ENCODE measurements at places on chromosomes 16 and 17.
A peak's percentile ranks its signal among the peaks of the same experiment; 100 is the strongest.

GRCh38 chr17:68759002-68759342 is 157.8 kb upstream of the FAM20A start:
- no peak for DNase-seq

DNA sequence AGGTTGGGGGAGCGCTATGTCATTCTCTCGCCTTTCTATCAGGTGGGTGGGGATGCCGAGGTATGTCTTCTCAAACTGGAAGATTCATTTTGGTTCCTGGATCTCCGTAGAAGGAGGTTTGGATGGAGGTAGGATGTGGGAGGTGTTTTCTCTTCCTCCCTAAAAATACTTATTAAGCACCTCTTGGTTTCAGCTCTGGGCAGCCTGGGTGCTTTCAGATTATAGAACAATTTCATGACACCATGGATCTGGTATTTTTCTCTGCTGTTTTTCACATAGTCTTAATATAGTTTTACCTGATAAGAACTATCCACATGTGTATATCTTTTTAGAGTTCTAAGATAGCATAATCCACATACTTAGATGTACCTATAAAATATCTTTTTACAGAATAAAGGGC is 92.9 kb downstream of the YPEL2 start:
- no peak for DNase-seq

DNA sequence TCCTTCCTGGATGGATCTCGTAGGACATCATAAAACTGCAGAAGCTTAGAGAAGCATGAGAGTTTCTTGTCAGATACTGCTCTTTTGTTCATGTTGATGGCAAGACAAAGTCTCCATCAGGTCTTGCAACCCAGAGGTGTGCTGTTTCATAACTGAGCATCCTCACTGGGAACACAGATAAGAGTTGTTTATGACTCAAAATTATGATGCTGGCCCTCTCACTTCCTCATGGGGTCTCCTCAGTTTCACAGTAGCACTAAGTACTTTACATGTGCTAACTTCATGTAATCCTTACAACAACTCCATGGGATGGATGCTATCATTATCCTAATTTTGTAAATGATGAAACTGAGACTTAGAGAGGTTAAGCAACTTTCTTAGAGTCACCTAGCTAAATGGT is 14.4 kb downstream of the SCPEP1 start:
- no peak for DNase-seq

GRCh38 chr17:82239926-82240505 is 11.2 kb downstream of the SLC16A3 start:
- DNase-seq = no peak

DNA sequence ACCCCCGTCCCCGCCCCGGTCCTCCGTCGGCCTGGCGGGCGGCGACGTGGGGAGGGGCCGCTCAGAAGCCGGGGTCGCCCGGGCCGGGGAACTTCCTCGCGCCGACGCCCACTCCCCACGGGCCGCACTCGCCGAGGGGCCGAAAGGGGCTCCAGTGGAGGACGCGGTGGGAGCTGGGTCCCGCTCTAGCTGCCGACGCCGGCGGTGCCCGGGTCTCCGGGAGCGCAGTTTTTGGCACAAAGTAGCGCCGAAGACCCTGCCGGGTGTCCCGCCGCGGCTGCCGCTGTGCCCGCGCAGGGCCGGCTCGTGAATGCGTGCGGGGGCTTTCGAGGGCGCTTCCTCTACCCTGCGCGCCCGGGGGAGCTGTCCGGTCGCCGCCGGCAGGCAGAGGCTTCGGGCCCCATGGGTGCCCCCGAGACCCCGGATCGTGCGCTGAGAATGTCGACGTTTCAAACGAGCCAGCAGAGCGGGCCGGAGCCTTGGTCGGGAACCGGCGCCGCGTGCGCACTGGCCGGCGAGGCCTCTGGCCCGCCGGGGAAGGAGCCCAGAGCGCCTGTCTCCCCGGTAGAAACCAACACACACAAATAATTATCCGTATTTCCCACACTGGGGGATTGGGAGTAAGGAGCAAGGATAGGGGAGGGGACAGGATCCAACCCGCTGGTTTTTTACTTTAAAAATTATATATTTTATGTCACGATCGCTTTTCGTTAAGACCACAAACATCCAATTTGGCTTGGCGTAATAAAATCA is 46.6 kb upstream of the SLC38A10 start:
- no peak for DNase-seq

DNA sequence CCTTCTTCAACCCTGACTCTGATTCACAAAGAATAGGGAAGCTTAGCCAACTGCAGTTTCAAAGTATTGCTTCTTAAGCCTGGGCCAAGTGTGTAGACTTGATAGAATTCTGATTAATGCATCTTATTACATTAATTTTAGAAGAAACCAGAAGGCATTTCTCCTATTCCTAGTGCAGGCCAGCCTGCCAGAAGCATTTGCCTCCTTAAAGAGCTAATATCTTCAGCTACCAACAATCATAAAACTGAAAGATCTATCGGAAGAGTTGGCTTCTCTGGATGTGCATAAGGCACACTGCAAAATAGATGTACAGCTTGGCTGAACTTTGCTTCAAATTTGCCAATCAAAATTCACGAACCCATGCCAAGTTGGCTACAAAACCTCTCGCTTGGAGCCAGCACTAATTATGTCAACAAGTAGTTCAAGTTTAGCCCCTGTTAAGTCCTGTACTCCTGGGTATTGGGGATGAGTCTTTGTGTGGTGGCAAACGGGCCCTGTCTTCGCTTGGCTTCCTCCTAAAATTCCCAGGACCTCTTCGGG is 717.8 kb downstream of the WWOX start:
- no peak for DNase-seq

DNA sequence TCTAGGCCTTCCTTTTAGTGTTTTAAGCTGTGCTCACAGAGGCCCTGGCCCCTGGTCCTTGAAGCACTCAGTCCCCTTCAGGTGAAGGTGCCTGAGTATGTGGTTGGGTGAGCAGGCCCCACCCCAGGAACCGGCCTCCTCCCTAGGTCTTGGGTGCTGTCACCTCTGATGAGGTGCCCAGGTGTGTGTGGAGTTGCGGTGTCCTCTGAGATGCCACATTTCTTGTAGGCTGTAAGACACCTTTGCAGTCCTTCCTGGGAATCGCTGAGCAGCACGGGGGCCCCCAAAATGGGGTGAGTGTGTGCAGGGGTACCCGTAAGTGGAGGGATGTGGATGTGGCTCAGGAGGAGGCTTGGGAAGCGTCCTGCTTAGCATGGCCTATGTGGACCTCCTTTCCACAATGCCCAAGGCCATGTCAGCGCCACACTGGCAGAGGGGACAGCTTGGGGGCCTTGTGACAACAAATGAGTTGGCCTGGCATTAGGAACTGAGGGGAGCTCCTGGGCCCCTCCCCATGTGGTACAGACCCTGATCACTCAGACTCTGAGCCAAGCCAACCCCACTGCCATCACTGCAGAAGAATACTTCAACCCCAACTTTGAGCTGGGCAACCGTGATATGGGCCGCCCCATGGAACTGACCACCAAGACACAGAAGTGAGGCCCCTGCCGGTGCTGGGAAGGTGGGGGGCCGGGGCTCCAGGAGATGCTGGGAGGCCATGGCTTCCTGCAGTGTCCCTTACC is 11.2 kb downstream of the CORO6 start:
- no peak for DNase-seq

- DNase-seq = no peak
These were observed at the start of gene OTOA for GRCh38 chr16:21663889-21664647. TSS of gene OTOA (plus strand) at chr16:21663968. CDS start at chr16:21678515, 14,547 bp downstream.

DNA sequence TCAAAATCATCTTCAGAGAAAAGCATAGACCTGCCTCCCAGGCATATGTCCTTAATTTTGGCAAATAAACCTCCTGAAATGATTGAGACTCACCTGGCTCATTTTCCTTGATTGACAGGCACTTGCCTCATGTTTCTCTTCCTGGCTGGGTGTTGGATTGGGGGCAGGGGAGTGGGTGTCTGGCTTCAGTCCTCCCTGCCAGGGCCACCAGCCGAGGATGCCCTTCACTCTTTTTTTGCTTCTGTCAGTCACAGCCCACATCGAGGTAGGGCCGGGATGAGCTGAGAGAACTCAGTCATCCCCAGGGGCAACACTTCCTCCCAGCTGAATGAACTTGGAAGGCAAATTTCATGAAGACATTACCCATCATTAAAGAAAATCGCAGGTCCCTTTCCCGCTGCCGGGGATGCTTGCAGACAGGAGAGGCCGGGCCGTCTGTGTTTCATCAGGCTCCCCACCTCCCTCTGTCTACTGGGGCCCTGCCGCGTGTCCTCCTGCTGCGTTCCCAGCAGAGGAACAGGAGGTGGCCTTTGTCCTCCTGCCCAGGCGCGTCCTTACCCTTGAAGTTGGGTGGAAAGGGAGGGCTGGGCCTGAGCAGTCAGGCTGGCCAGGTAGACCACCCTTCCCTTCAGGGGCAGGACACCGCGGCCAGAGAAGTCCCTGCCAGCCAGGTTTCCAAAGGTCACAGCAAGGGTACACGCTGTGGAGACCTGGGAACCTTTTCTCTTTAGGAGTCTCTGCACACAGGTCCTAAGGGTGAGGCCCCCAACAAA is 11.2 kb upstream of the DNAH17 start:
- DNase-seq = no peak

- DNase-seq = no peak
These were observed 89.4 kb downstream of the KIF2B start for GRCh38 chr17:53912117-53912516.

GRCh38 chr16:78778101-78779004 is 678.9 kb downstream of the WWOX start:
- no peak for DNase-seq

DNA sequence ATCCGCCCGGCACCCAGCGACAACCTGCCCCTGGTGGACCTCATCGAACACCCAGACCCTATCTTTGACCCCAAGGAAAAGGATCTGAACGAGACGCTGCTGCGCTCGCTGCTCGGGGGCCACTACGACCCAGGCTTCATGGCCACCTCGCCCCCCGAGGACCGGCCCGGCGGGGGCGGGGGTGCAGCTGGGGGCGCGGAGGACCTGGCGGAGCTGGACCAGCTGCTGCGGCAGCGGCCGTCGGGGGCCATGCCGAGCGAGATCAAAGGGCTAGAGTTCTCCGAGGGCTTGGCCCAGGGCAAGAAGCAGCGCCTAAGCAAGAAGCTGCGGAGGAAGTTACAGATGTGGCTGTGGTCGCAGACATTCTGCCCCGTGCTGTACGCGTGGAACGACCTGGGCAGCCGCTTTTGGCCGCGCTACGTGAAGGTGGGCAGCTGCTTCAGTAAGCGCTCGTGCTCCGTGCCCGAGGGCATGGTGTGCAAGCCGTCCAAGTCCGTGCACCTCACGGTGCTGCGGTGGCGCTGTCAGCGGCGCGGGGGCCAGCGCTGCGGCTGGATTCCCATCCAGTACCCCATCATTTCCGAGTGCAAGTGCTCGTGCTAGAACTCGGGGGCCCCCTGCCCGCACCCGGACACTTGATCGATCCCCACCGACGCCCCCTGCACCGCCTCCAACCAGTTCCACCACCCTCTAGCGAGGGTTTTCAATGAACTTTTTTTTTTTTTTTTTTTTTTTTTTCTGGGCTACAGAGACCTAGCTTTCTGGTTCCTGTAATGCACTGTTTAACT is 1.0 kb downstream of the NOG start:
- DNase-seq = no peak

DNA sequence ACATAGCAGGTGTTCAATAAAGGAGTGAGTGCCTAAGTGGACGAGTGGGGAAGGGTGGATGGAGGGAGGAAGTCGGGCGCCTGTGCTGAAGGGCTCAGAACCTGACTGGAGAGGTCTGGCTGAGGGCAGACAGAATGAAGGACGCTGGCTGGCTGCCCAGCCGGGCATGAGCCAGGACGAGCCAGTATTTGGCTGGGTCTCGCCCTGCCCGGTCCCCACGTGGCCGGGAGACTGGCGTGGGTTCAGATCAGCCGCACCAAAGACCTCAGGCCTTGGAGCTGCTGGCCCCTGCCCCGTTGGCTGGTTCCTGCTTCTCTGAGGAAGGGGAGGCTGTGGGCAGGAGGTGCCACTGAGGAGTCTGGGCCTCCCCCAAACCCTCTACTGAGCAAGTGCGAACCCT is 79.8 kb downstream of the ENGASE start:
- no peak for DNase-seq

DNA sequence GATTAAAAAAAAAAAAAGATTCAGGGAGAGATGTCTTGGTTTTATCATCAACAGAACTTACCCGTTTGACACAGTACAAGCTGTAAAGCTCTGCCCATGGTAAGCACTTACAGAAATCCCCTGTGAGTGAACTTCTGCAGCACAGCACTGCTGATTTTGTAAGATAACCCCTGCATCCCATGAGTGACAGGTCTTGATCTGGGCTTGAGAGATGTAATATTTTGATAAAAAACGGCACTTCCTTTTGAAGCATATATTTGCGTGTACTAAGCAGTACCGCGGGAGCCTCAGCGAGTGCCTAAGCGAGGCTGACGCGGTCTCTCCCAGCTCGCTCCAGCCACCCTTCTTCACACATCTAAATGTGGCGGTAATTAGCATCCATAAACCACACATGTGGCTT is 50.5 kb downstream of the IKZF3 start:
- peak; percentile 33 for DNase-seq

GRCh38 chr17:48993305-48993704 is 3.9 kb upstream of the IGF2BP1 start:
- DNase-seq = no peak

DNA sequence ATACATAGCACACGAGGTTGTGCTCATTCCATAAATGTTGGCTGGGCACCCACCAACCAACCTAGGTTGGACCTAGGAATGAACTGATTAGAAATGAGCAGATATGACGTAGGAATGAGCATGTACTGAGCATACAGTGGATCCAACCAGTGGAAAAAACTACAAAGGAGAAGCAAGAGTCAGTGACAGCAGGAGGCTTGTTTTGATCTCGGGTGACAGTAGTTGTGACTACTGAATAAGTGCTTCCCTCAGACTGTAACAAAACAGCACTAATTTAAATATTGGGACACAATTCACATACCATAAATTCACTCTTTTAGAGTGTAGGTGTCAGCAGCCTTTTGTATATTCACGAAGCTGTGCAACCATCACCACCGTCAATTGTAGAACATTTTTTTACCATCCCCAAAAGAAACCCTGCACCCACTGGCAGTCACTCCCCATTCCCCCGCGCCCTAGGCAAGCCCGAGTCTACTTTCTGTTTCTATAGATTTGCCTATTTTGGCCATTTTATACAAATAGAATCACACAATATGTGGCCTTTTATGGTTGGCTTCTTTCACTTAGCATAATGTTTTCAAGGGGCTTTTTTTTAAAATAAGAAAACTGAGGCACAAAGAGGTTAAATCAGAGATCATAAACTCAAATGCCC is 7.0 kb downstream of the VAC14 start:
- no peak for DNase-seq

- DNase-seq = no peak
These were observed 5.7 kb downstream of the TMED6 start for GRCh38 chr16:69345923-69346322.

GRCh38 chr16:67881621-67882161 is 3.0 kb upstream of the NRN1L start:
- DNase-seq = no peak

DNA sequence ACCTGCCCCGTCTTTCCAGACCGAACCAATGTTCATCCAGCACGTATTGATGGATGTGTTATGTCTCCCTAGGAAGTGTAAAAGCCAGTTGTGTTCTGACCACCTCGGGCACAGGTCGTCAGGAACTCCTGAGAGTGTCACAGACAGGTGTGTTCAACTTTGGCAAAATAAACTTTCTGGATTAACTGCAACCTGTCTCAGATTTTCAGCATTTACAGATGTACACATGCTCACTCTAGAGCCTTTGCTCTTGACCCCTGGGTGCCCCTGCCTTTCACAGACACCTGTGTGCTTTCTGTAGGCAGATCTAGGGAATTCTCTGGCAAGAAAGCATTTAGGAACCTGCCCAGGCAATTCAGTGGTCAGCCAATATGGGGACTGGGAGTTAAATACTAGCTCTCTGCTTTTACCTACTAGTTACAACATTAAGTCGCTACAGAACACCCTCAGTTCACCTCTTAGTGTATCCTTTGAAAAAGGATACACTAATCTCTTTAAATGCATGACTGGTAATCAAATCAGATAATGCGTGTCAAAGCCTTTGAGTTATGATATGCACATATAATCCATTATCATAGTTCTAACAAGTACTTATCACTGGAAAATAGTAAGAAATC is 188.9 kb downstream of the CPPED1 start:
- no peak for DNase-seq
